Vein endothelial cell (primary cell): ENCODE measurements at places on chromosomes 6 and 20. TPM values are rescaled to one million over a fixed set of nuclear protein-coding genes. Genes with fewer than 3 reads are reported as not detected.

NR2E1 gene
- total RNA-seq = not detected in 2 replicates

GSTA2 gene
- total RNA-seq = not detected in 2 replicates

ZNF831 gene
- total RNA-seq = not detected in 2 replicates

ZNFX1 gene
- total RNA-seq = 58.0 and 62.7 TPM in 2 replicates

CST2 gene
- not detected in 2 replicates for total RNA-seq

CTAGE9 gene
- total RNA-seq = not detected in 2 replicates
